Midbrain (tissue), 1 donor: ENCODE measurements at places on chromosomes 7 and 10.

DNA sequence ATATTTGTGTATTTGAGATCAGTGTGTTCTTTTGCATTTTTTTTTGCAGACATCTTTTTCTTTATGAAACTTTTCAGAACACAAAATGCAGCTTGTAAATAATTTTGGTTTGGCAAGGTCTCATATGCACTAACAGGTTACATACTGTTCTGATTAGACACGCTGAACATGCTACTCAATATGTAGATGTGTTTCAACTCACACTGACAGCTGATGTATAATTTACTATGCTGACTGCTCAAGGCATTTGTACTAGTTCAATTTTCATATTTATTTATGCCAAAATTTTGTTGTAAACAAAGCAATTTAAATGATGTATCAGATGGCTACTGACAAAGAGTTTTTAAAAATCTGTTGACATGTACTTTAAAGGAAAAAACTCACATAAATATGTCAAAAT, 123.8 kb downstream of the TFEC start:
- DNase-seq: no peak

GRCh38 chr7:155761162-155761561, 51.1 kb downstream of the SHH start:
- DNase-seq: no peak

DNA sequence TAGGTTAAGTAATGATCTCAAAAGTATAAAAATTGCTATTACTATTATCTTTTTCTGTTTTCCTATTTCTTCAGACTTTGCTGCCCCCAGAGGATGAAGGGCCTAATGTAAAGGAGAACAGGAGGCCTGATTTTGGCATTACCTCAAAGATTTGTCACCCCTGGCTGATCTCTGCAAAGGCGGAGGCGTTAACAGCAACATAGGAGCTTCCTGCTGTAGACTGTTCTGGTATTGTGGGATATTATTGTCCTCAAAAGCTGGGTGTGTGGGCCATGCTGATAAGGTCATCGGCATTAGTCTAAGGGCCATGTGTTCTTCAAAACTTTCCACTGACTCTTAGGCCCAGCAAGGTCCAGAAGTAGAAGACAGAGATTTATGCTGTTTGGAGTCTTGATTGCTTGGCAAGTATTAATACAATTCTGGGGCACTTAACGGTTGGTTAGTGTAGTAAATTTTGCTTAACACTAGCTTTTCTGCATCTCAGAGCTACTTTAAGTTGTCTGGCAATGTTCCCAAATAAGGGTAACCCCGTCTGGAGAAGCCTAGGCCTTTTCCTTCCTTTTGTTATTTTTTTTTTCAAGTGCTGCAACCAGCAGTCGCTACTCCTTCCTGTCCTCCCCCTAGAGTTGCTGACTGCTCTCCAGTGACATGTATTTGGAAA, 14.0 kb upstream of the ENTPD1 start:
- DNase-seq: no peak

DNA sequence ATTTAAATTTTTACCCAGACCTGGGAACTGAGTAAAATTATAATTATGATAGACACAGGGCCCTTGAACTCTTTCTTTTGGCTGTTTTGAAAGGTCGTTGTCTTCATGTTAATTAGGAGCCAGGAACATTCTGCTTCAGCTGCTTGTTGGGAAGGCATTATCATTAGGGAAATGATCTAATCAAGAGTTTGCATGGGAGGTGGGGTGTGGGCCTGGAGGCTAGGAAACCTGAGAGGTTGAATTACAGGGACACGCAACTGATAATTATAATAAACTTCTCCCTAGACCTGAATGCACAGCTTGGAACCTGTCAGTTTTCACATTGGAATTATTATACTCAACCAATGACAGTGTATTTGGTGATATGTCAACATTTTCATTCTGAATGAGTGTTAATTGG, 237.7 kb downstream of the CACNB2 start:
- no peak for DNase-seq

- DNase-seq: no peak
Observed at GRCh38 chr7:37758501-37759045, 75.0 kb downstream of the GPR141 start.

GRCh38 chr10:3094609-3095036, 27.3 kb downstream of the PFKP start:
- DNase-seq: no peak

DNA sequence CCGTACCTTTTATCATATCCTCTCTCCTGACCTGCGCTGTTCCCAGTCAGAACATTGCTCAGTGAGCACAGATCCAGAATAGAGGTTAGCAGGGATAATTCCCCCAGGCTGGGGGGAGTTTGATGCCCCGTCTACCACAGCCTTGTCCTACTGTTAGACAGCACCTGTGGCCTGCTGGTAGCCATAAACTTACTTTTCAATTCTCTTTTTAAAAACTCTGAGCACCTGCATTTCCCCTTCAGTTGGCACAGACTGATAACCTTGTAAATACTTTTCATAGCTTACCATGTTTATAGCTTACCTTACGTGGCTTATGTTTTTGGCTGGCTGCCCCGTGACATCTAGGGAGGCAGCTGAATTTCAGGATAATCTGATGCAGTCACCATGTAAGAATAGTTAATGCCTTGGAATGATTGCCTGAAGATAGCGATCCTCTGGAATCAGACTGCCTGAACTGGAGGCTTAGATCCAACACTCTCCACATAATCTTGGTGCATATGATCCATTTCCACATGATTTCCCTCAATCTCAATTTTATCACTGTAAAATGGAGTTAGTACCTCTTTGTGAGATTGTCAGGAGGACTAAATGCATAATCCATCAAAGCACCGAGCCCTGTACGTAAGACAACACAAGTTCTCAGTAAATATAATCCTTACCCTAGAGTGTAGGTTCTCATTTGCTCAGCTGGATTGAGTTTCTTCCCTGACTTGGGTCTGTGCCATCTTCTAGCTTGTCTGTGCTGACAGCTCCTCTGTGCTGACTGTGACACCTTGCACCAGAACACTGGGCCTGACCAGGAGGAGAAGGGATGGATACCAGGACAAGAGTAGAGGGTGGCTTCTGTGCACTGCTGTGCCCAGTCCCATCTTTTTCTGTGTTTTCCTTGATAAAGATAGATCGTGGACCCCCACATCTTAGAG, 111.7 kb upstream of the GJD4 start:
- no peak for DNase-seq

DNA sequence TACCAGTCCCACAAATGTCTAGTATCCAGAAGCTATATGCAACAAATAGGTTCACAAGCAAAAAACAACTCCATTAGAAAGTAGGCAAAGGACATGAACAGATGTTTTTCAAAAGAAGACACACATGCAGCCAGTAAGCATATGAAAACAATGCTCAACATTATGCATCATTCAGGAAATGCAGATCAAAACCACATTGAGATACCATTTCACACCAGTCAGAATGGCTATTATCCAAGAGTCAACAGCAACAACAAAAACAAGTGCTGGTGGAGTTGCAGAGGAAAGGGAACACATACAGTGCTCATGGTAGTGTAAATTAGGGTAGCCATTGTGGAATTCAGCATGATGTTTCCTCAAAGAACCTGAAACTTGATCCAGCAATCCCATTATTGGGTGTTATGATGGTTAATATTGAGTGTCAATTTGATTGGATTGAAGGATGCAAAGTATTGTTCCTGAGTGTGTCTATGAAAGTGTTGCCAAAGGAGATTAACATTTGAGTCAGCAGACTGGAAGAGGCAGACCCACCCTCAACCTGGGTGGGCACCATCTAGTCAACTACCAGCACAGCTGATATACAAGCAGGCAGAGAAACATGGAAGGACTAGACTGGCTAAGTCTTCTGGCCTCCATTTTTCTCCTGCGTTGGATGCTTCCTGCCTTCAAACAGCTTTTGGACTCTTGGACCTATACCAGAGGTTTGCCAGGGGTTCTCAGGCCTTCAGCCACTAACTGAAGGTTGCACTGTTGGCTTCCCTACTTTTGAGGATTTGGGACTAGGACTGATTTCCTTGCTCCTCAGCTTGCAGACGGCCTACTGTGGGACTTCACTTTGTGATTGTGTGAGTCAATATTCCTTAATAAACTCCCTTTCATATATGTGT, 218.4 kb upstream of the SEMA3D start:
- no peak for DNase-seq
